ENCODE measurements at places on chromosomes 7 and 10. TPM values are rescaled to one million over a fixed set of nuclear protein-coding genes. Genes with fewer than 3 reads are reported as not detected.

The PLA2G12B gene
- 7.2 TPM for polyA plus RNA-seq

The COL26A1 gene
- 22.4 TPM for polyA plus RNA-seq

- no peak for DNase-seq
Measured at GRCh38 chr7:36708767-36709166, 15.5 kb downstream of the AOAH start.

- no peak for DNase-seq
Measured at GRCh38 chr10:92834331-92834730, 14.0 kb upstream of the EXOC6 start.

GRCh38 chr10:35857860-35858259, 215.8 kb upstream of the FZD8 start:
- DNase-seq = no peak

DNA sequence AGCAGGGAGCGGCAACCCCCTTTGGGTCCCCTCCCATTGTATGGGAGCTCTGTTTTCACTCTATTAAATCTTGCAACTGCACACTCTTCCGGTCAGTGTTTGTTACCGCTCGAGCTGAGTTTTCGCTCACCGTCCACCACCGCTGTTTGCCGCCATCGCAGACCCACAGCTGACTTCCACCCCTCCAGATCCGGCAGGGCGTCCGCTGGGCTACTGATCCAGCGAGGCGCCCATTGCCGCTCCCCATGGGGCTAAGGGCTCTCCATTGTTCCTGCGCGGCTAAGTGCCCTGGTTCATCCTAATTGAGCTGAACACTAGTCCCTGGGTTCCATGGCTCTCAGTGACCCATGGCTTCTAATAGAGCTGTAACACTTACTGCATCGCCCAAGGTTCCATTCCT, 115.6 kb upstream of the AUTS2 start:
- no peak for DNase-seq

GRCh38 chr7:152661479-152661878, 14.5 kb downstream of the XRCC2 start:
- DNase-seq = no peak

DNA sequence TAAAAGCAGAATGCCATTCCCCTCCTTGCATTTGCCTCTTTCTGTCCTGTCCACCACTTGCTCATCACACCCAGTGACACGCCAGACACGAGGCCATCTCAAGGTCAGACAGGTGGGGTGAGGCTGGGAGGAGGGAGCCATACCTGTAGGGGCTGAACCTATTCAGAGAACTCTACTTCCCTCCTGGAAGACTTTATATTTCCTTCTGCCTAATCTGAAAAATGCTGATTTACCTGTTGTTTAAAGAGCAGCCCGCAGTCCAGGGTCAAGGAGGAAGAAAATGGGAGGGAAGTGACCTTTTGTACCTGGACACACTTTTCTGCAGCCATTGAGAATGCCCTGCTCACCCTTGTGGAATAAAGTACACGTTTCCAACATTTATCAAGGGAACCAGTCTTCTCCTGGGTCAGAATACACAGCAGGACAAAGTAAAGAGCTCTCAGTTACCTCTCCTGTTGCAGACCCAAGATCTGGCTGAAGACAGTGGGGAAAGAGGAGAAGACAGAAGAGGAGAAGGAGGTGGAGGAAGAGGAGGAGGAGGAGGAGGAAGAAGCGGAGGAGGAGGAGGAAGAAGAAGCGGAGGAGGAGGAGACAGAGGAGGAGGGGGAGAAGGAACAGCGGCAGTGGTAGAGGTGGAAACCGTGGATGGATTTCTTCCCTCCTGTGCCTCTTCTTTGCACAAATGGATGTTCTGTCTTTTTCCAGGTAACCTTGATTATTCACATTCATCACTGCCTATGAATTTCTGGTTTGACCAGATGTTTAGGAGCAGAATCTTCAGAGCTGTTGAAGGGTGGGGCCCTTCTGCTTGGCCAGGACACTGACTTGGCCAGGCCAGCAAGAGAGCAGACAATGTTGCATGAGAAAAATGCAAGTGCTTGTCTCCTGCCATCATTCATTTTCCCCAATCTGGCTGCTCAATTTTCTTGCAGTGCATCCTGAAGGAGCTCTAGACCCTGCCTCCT, 1.2 kb upstream of the BLNK start:
- DNase-seq = no peak

GRCh38 chr7:7317850-7318249, 135.5 kb downstream of the C1GALT1 start:
- DNase-seq = no peak

Measured in left renal pelvis (tissue), 4 donors.